ENCODE measurements at places on chromosomes 11 and 22. TPM values are rescaled to one million over a fixed set of nuclear protein-coding genes. Genes with fewer than 3 reads are reported as not detected.

GRCh38 chr11:764322-765024 lies 12.8 kb downstream of the GATD1 start:
- DNase-seq, result no peak

DNA sequence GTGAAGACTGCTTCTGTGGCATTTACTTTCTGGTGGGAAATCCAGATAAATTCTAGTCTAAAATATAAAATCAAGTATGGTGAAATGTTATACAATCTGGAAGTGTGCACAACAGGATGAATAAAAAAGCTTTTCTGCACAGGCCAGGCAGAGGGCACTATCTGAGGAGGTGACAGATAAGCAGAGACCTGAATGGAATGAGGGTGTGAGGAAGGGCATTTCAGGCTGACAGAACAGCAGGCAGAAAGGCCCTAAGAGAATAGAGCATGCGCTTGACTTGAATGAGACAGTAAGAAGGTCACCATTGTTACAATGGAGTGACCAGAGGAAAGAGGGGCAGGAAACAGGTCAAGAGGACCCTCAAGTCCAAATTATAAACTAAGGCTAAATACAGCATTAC lies 33.6 kb upstream of the FNBP4 start:
- no peak for DNase-seq

DNA sequence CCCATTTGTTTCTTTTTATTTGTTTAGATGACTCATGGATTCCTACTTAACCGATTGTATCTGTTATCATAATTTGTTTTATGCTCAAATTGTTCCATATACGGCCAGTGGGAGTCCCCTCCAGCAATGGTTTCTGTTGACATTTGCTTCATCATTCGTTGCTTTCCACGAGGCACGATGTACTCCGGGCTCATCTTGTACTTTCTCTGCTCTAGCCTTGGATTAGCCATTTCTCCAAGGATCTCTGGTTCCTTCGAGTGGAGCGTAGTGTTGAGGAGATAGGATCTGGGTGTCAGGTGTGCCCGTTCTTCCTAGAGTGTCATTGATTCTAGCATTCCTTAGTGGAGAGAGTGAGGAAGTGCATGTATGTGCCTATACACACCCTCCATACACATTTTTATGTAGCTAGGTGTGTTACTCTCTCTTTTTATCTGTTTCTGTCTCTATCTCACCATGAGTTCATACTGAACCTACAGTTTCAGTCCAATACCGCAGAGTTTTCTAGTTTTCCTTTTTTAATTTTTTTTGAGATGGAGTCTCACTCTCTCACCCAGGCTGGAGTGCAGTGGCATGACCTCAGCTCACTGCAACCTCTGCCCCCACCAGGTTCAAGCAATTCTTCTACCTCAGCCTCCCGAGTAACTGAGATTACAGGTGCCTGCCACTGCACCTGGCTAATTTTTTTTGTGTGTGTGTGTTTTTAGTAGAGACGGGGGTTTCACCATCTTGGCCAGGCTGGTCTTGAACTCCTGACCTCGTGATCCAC lies 31.4 kb downstream of the TECTA start:
- no peak for DNase-seq

- DNase-seq, result no peak
These were observed 1.1 kb upstream of the RAC2 start for GRCh38 chr22:37244922-37245722.

DNA sequence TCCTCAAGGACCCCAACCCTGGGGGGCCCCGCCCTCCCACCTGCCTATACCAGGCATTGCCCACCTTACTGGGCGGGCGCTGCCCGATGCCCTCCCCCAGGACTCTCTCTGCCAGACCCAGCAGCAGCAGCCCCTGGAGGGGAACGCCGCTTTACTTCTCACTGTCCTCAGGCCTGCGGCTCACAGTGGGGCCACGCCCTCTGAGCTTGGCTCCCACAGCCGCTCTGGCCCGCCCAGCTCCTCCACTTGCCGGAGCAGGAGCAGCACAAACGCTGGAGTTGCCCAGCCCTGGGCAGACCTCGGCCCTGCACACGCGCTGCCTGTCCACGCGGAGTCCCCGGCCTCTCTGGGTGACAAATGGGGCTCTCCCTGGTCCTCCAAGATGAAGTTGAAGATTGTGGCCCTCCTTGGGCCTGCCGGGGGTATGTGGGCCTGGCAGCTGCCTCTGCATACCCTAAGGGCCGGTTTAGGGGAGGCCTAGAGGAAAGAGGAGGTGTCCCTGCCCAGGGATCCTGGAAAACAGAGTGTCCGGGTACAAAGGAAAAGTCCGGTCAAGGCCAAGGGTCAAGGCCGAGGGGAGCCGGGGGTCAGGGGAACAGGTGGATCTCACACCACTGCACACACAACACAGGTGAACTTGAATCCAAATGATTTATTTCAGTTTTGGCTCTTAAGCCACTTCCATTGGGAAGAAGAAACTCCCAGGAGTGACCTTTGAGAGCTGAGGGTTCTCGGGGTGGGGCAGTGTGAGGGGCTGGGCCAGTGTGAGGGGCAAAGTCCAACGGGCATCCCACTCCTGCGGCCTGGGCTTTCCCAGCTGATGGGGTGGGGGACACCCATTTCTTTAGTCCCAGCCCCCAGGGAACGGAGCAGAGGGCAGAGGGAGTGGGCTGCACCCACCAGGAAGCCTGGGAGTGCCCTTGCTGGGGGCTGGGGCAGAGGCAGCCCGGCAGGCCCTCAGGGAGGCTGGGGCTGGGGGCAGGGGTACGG lies 674 bp upstream of the BAIAP2L2 start:
- no peak for DNase-seq

DNA sequence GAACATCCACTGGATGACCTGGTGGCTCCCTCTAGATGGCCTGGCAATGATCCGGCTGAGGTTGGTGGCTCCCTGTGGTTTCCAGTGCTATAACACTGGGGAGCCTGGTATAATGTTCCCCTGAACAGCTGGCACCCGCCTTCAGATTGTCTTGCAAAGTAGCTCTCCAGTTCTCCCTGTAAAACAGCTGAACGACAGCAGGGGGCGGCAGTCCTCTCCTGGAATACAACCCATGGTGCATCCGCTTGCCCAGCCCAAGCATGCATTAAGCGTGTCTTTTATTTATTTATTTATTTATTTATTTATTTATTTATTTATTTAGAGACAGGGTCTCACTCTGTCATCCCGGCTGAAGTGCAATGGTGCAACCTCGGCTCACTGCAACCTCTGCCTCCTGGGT lies 258.9 kb downstream of the BUD13 start:
- DNase-seq, result no peak

GRCh38 chr11:35324981-35325380 lies 94.4 kb downstream of the SLC1A2 start:
- DNase-seq, result no peak

DNA sequence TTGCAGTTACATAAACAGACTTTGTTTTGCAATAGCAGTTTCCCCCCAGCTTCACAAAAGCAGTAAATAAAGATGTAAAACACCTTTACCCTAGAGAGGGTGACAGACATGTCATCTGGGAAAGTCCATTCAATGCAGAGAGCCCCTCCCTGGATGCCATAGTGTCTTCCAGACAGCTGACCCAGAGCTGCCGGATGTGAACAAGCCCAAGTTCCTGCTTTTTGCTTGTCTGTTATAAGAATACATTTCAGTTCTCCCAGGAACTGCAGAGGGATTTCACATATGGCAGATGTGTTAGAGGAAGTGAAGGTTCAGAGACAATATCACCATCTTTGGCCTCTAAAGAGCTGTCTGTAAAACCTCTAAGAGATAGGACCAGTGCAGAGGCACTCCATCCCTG lies 48.9 kb downstream of the RELT start:
- DNase-seq, result no peak

- DNase-seq, result no peak
These were observed 377.6 kb downstream of the CADM1 start for GRCh38 chr11:115126515-115127208.

DNA sequence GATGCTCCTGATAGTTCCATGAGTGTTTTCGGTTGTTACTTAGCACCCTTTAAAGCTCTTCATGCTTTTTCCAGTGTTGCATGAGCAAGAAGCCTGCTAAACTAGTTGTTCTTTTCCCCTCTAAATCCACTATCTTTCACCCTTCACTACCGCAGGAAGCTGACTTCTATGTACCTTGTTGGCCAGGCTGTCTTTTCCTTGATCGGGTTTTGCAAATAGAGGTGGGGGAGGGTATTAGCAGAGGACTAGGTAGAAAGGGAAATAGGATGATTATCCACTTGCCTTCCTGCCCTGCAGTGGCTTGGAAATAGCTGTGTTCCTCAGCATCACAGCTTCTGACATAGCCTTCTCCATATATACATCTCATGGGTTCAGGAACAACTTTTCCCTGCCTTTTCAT lies 23.9 kb downstream of the AASDHPPT start:
- no peak for DNase-seq

DNA sequence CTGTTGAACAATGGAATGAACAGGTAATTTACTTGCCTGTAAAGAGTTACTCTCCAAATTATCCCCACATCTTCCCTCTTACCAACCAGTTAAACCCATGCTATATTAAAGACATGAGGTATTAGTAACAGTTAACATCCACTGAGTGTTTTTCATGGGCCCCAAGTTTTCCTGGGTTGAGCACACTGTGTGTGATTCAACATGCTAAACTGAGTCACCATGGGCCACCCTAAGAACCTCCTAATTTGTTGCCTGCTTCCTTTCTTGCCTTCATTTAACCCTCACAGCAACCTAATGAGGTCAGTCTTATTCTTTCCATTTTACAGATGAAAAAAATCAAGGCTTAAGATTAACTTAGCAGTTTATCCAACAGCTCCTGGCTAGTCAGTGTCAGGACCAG lies 51.0 kb downstream of the GALNT18 start:
- no peak for DNase-seq

GRCh38 chr11:134907636-134908035 lies 495.6 kb upstream of the B3GAT1 start:
- no peak for DNase-seq

MS4A4A gene
- 8.4 TPM for total RNA-seq

KCTD14 gene
- total RNA-seq, result 7.6 TPM

MICALL1 gene
- total RNA-seq, result 80.2 TPM

ADAMTS8 gene
- 1.2 TPM for total RNA-seq

VWCE gene
- 4.1 TPM for total RNA-seq

Data from ureter (tissue), 1 donor.